Endothelial cell (in vitro differentiated cells): ENCODE measurements at places on chromosomes 7 and 10.

GRCh38 chr10:101902032-101902819 is 58.6 kb upstream of the KCNIP2 start:
- no peak for DNase-seq

- no peak for DNase-seq
These were observed 88.9 kb downstream of the WDFY4 start for GRCh38 chr10:48773580-48773979.

GRCh38 chr10:30903397-30904138 is 128.1 kb downstream of the ZNF438 start:
- DNase-seq: no peak

DNA sequence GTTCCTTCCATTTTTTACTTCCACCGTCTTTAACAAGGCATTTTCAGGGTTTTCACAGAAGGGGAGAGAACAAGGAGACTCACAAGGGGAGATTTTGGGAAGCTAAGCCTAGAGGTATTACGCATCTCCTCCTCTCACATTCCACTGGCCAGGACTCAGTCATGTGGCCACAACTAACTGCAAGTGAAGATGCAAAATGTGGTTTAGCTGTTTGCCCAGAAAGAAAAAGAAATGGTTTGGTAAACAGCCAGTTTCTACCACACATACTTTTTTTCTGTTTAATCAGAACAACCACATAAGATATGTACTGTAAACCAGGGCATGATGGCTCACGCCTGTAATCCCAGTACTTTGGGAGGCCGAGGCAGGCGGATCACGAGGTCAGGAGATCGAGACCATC is 21.4 kb upstream of the HELLS start:
- DNase-seq: no peak

GRCh38 chr10:133318494-133319127 is 9.9 kb downstream of the ZNF511 start:
- peak; percentile 86 for DNase-seq

GRCh38 chr7:2146676-2147472 is 85.9 kb downstream of the MAD1L1 start:
- DNase-seq: no peak

GRCh38 chr10:44010873-44011602 is 362.4 kb upstream of the ZNF32 start:
- DNase-seq: no peak

- no peak for DNase-seq
These were observed 13.8 kb downstream of the MRPL32 start for GRCh38 chr7:42945821-42946626.

DNA sequence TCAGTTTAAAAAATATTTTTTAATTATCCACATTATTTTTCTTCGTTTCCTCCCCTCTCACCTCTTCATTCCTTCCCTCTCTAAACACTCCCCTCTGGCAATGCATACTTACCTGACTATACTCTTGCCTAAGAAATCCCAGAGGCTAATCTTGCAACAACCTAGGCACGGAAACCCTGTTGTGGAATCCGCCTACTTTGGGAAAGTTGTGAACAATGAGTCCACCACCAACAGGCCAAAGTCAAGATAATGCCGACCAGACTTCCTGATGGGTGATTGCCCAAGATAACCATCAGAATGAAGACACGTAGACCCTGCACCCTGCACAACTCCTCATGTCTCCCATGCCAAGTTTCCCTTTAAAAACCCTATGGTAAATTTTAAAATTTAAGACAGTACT is 521.5 kb downstream of the KIF20B start:
- no peak for DNase-seq

- DNase-seq: no peak
These were observed 2.9 kb downstream of the POLM start for GRCh38 chr7:44079331-44080021.

DNA sequence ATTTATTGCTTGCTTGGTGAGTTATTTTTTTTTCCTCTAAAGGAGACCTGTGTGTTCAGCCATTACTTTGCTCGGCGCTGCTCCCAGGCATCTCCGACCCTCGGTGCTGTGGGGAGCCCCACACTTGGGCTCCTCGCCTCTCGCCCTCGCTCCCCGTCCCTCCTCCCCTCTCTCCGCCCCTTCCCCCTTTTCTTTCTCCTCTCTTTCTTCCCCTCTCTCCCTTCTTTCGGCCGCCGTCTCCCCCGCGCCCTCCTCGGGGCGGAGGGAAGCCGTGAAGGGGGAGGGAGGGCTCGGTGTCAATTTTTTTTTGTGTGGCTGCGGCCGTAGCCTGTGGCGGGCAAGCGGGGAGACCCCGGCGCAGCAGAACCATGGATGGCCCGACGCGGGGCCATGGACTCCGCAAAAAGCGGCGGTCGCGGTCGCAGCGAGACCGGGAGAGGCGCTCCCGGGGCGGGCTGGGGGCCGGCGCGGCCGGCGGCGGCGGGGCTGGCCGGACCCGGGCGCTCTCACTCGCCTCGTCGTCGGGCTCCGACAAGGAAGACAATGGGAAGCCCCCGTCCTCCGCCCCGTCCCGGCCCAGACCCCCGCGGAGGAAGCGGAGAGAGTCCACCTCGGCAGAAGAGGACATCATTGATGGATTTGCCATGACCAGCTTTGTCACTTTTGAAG is 1.1 kb downstream of the AUTS2 start:
- peak; percentile 46 for DNase-seq

DNA sequence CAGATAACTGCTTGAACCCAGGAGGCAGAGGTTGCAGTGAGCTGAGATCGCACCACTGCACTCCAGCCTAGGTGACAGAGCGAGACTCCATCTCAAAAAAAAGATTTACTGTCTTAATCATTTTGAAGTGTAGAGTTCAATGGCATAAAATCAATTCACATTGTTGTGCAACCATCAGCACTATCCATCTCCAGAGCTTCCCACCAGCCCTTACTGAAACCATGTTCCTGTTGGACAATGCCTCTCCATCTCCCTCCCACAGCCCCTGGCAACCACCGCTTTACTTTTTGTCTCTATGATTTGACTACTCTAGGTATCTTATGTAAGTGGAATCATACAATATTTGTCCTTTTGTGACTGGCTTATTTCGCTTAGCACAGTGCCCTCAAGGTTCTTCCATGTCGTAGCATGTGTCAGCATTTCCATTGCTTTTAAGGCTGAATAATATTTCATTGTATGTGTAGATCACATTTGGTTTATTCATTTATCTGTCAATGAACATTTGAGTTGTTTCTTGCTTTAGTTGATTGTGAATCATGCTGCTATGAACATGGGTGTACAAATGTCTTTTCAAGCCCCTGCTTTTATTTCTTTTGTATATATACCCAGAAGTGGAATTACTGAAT is 33.1 kb downstream of the NACAD start:
- DNase-seq: no peak

GRCh38 chr7:121831351-121831750 is 41.6 kb upstream of the PTPRZ1 start:
- DNase-seq: no peak

DNA sequence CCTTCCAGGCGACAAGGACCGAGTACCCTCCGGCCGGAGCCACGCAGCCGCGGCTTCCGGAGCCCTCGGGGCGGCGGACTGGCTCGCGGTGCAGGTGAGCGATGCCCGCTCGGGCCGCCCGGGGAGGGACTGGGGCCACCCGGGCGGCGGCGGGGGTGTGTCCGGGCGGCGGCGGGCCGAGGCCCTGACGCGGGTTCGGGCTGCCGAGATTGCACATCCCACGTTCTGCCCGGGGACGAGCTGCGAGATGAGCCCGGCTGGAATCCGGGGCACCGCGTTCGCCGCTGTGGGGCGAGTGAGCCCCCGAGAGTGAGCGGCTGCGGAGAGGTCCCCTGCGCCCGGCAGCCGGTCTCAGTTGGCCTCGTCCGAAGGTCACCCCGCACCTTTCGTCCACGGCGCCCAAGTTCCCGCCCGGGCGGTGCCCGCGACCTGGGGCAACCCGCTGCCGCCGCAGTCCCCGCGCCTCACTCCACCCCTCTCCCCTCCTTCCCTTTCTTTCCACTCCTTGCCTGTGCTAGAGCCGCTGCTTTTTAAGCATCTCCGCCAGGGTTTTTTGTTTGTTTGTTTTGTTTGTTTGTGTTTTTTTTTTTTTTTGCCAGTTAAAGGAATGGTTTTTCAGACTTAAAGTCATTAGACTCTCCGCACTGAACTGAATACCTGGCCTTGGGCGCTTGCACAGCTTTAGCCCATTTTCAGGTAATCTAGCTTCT is 515 bp downstream of the RALA start:
- no peak for DNase-seq

DNA sequence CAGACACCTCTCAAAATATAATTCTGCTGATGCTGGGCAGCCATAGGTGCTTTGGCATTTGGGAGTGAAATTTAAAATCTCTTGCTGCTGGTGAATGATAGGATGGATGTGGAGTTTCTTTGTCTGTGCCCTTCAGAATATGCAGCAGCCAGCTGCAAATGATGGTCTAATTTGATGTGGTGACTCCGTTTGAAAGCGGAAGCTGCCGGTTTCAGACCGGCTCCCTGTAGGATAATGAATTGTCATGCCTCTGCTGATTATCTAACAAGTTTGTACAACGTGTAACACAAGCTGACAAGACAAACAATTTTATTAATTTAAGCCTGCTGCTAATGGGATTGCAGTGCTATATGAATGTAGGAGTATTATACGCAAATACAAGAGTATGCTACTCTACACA is 103.5 kb downstream of the SND1 start:
- DNase-seq: no peak

- no peak for DNase-seq
These were observed 113.0 kb downstream of the EXOC4 start for GRCh38 chr7:133365917-133366316.

GRCh38 chr10:14757986-14758385 is 16.7 kb downstream of the FAM107B start:
- no peak for DNase-seq

DNA sequence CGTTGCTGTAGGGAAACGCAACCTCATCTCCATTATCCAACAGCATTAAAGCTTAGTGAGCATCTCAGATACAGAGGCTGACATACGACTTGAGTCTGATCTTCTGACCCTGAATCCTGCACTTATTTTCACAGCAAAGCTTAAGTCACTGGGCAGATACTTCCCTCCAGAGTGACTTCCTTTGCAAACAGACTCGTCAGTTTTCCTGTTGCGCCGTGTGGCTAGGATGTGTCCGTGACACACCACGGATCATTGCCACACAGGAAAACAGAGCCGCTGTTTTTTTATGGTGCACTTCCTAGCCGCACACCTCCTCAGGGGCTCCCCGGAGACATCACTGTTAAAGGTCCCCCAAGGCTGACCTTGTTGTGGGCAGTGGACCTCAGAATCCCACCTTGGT is 94.9 kb upstream of the MKI67 start:
- no peak for DNase-seq

GRCh38 chr7:139993169-139993568 is 69.6 kb downstream of the PARP12 start:
- no peak for DNase-seq

DNA sequence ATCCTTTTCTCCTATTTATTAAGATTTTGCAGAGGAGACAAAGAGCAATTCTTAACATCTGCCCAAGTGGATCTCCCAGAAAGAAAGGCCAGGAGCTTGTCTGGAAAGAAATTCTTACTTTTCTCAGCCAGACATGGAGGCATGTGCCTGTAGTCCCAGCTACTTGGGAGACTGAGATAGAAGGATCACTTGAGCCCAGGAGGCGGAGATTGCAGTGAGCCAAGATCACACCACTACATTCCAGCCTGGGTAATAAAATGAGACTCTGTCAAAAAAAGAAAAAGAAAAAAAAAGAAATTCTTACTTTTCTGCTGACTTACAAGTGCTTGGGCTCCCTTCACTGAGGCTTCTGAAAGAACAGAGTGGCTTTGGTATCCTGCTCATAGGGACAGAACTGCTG is 2.4 kb upstream of the CYP3A43 start:
- DNase-seq: no peak

GRCh38 chr10:84184517-84184916 is 9.8 kb upstream of the CDHR1 start:
- no peak for DNase-seq

GRCh38 chr10:121886997-121887622 is 40.7 kb downstream of the ATE1 start:
- DNase-seq: peak; percentile 68

DNA sequence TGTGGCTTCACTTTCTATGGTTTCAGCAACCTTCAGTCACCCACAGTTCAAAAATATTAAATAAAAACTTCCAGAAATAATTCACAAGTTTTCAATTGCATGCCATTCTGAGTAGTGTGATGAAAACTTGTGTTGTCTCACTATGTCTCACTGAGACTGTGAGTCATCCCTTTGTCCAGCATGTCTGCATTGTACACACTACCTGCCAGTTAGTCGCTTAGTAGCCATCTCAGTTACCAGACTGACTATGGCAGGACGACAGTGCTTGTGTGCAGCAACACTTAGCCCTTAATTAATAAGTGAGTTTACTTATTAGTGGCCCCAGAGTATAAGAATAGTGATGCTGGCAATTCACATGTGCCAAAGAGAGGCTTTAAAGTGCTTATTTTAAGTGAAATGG is 22.5 kb downstream of the CCDC186 start:
- DNase-seq: no peak

DNA sequence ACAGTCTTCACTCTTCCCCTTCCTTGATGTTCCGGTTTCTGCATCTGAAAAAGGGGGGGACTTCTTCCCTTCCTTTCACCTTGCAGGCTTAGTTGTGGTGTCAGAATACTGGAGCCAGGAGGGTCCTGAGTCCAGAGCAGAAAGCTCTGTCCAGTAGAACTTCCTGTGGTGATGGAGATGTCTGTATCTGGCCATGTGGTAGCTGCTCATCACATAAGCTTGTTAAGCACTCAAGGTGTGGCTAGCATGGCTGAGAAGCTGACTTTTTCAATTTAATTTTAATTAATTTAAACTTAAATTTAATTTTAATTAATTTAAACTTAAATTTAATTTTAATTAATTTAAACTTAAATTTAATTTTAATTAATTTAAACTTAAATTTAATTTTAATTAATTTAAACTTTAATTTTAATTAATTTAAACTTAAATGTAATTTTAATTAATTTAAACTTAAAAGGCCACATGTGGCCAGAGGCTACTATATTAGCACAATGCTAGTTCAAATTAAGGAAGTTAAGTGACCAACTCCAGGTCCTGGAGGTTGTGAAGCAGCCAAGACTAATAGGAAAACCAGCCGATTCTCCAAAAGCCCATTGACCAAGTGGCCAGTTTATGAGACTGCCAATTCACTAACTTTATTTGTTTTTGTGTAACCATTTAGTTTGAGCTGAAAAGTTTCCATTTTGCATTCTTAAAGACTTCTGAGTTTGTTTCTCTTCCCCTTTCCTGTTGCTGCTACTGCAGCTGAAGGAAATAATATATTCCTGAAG is 16.3 kb downstream of the MSRB2 start:
- DNase-seq: no peak

GRCh38 chr7:2785071-2785500 is 59.0 kb downstream of the GNA12 start:
- DNase-seq: no peak

GRCh38 chr7:43141091-43141490 is 28.6 kb downstream of the HECW1 start:
- no peak for DNase-seq
